ENCODE measurements at places on chromosomes 2 and 18. TPM values are rescaled to one million over a fixed set of nuclear protein-coding genes. Genes with fewer than 3 reads are reported as not detected.

- DNase-seq, result no peak
These were observed 169.1 kb upstream of the TRIB2 start for GRCh38 chr2:12547566-12548170.

The MBD2 gene
- total RNA-seq, result 32.1 TPM

The CKAP2L gene
- 0.54 TPM for total RNA-seq

- DNase-seq, result no peak
These were observed 2.3 kb downstream of the WIPF1 start for GRCh38 chr2:174595116-174595809.

DNA sequence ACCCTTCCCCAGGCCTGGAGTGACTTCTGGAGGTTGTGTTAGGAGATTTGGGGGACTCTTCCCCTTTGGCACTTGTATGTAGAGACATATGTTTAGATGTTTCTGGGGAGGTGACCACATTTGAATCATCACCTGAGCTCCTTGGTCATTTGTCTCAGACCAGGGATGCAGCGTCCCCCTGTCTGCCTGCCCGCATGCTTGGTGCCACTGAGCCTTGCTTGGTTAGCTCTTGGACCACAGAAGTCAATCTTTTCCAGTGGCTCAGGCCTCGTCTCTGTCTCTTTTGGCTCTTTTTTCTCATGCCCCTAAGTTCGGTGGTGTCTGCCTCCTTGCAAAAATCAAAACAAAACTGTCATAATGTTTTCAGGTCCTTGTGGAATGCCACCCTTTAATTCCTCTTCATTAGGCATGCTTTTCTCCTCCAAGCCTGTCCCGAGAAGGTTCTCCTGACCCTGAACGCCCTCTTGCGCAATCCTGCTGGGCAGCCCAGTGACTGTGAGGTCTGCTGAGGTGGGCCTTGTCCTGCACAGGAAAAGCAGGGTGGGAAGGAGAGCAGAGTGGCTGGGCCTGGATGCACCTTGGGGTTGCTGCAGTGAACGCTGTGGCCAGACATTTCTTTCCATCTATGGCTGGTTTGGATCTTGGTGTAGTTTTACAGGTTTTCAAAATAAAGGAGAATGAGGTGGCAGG is 24.9 kb downstream of the GLI2 start:
- DNase-seq, result peak; percentile 79

DNA sequence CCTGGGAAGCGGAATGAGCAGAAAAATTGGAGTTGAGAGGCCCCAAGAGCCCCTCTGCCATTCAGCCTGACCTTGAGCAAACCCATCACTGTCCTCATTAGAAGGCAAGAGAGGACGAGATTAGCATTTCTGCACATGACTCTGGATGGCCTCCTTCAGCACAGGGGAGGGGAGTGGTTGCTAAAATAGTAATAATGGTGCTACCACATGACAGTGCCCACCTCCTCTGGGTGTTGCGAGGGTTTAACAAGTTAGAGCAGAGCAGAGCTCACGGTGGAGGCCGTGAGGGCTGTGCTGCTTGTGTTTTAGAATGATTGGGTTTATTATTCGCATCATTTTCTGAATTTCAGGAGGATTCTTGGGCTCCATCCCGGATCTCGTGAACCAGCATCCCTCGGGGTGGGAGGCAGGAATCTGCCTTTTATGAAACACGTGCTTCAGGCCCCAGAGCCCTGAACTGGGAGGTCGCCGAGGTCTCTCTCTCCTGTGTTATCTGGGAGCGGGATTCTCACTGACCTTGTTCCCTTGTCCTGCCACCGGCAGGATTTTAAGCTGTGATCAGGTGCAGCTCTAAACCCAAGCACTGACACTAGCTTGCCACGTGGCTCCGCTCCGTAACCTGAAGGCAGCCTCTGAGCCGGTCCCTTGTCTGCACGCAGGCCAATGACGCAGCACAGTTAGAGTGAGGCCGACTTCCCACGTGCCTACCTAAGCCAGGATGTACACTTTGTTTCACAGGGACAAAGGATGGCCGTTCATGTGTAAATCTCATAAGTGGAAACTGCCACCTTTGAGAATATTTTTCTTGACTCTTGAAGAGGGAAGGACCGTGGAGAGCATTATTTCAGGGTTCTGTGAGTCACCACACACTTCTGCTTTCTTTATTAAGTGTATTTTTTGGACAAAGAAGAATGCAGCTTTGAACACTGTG is 142.3 kb downstream of the ACOXL start:
- DNase-seq, result no peak

The GPR39 gene
- 0.66 TPM for total RNA-seq

- no peak for DNase-seq
These were observed 304.8 kb upstream of the CCDC68 start for GRCh38 chr18:55264108-55264507.

The SULT1C4 gene
- total RNA-seq, result 6.1 TPM

DNA sequence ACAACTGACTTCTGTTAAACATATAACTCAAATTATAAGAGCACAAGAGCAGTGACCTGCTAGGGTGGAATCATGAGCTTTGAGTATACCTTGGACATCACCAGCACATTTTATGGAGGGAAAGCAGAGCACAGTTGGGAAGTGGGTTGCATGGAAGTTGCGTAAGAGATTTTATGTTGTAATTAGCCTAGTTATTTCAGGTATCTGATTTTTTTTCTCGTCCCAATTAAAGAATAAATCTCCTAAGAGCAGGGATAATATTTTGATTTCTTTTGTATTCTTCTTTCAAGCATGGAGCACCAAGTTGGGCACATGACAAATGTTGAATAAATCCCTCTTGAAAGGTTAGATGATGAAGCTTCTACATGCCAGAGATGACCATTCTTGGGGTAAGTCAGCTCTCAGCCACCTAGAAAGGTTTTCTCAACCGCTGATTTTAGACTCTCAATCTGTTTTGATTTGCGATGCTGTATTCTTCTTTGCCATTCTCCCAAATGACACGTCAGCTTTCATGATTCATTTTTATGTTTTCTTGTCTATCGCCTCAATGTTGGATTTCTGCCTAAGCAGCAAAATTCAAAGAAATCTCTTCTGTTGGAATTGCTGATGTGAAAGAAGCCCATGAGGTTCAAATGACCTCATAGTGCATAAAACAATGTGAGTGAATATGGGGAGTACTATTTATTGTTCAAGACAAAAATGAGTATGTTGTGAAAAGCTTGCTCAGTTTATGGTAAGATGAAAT is 15.3 kb upstream of the FN1 start:
- no peak for DNase-seq

GRCh38 chr2:158835431-158835830 is 40.3 kb downstream of the DAPL1 start:
- DNase-seq, result no peak

- DNase-seq, result no peak
These were observed 21.7 kb downstream of the CDH19 start for GRCh38 chr18:66582211-66582610.

The GDF7 gene
- total RNA-seq, result 0.83 TPM

The PREB gene
- 58.5 TPM for total RNA-seq

The FOXI3 gene
- total RNA-seq, result not detected

GRCh38 chr2:95275151-95275515 is 884 bp downstream of the PROM2 start:
- peak; percentile 36 for DNase-seq

GRCh38 chr18:48730010-48730409 is 191.2 kb downstream of the CTIF start:
- no peak for DNase-seq

GRCh38 chr2:229096409-229097066 is 174.5 kb downstream of the PID1 start:
- DNase-seq, result no peak

The PLCL1 gene
- 13.6 TPM for total RNA-seq

- DNase-seq, result no peak
These were observed 768 bp downstream of the DSC1 start for GRCh38 chr18:31161757-31162418.

GRCh38 chr2:220493871-220494525 is 866.6 kb downstream of the SLC4A3 start:
- no peak for DNase-seq

- no peak for DNase-seq
These were observed 2.8 kb upstream of the TMEM131 start for GRCh38 chr2:97998431-97999005.

The MFSD6 gene
- 63.5 TPM for total RNA-seq

- no peak for DNase-seq
These were observed 40.0 kb downstream of the TXNL1 start for GRCh38 chr18:56598422-56598821.

The PAX8 gene
- total RNA-seq, result 0.55 TPM

GRCh38 chr2:18540872-18541271 is 19.6 kb downstream of the RDH14 start:
- DNase-seq, result no peak

The TMEM237 gene
- total RNA-seq, result 20.2 TPM

DNA sequence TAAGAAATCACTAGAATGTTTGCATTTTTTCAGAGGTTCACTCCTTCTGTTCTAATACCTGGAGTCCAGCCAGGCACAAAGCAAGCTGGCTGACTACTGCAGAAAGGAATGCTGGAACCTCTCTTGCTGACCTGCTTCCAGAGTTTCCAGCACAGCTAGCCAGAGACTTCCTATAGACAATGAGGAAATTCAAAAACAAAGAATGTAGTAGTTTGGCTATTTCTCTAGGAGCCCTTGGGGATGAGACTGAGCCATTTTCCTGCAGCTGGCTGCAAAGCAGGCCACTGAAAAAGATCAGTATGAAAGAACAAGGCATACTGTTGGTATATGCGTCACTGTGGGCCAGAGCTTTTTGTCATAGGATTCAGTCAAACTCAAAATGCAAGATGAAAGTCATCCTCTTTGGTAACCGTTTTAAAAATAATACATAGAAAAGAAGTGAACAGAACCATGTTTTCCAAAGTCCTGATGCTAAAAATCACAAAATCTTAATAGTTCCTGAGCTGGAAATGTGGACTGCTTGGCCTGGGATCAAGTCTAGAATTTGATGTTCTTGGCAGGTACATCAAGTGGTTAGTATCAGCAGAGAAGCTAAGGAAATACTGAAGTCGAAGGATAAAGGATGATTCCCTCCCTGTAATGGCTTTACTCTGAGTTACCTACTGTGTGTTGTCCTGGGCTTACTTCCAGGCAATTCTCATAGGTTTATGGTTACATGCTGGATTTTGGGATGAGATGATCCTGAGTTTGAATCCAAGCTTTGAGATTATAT is 9.0 kb upstream of the DSEL start:
- peak; percentile 87 for DNase-seq

GRCh38 chr2:36197181-36197971 is 158.2 kb upstream of the CRIM1 start:
- no peak for DNase-seq

GRCh38 chr2:63218800-63219526 is 168.3 kb downstream of the OTX1 start:
- DNase-seq, result no peak

- DNase-seq, result no peak
These were observed 136.4 kb upstream of the APCDD1 start for GRCh38 chr18:10317864-10318690.

GRCh38 chr2:181766129-181766528 is 85.8 kb upstream of the NEUROD1 start:
- DNase-seq, result no peak

The PLA2R1 gene
- 12.2 TPM for total RNA-seq
